ENCODE measurements at places on chromosomes 7 and 10. TPM values are rescaled to one million over a fixed set of nuclear protein-coding genes. Genes with fewer than 3 reads are reported as not detected.
A peak's percentile ranks its signal among the peaks of the same experiment; 100 is the strongest.

The POU6F2 gene
- not detected for total RNA-seq

The GPR158 gene
- 0.83 TPM for total RNA-seq

The NSMCE4A gene
- 88.1 TPM for total RNA-seq

GRCh38 chr10:31138026-31138553, 106.4 kb upstream of the ZNF438 start:
- DNase-seq: no peak

- DNase-seq: no peak
Measured at GRCh38 chr7:130951303-130951975, 217.4 kb upstream of the KLF14 start.

GRCh38 chr7:12926206-12926605, 238.8 kb downstream of the ARL4A start:
- no peak for DNase-seq

DNA sequence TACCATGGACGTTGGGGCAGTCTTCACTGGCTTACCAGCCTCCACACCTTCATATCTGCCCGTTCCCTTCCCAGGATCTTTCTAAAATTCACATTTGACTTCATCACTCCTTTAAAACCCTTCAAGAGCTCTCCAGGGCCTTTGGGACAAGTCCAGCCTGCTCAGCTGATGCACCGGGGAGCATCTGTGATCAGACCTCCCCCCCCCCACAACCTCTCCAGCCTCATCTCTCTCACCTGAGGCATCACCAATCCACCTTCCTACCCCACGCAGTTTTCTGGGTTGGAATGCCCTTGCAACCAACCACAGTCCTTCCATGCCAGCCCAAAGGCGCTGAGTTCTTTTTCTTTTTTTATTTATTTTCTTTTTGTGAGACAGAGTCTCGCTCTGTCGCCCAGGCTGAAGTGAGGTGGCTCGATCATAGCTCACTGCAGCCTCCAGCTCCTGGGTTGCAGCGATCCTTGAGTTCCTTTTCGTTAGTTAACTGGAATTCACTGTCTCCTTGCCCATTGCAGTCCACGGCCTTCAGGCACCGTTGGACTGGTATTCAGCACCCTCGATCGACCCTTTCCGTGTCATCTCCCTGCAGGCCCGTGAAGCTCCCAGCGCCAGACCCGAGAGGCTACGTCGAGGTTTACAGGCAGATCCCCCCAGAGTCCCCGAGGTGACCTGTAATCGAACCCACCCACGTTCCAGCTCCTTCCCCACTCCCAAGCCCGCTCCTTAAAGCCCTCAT, 654 bp downstream of the ALKBH4 start:
- DNase-seq: peak; percentile 32

All from HT-29 (cell line).